ENCODE measurements at places on chromosomes 5 and 9.

GRCh38 chr9:38022995-38023394 is 46.0 kb downstream of the SHB start:
- no peak for DNase-seq

- DNase-seq: no peak
These were observed 95.7 kb downstream of the ARL15 start for GRCh38 chr5:54214722-54215121.

DNA sequence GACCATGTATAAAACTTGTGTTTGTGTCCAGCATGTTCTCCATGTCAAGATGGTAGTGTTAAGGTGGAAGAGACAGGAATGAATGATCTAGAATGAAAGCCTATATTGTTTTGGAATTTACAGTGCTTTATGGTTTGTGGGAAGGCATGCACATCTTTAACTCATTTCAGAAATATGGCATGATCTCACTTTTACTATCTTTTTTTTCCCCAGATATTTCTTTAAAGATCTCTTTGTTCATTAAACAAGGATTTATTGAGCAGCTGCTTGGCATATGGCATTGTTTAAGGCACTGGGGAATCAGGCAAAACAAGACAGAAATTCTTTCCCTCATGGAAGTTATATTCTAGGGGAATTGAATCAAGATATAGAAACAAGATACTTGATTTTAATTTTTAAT is 51.7 kb downstream of the SLC12A2 start:
- no peak for DNase-seq

DNA sequence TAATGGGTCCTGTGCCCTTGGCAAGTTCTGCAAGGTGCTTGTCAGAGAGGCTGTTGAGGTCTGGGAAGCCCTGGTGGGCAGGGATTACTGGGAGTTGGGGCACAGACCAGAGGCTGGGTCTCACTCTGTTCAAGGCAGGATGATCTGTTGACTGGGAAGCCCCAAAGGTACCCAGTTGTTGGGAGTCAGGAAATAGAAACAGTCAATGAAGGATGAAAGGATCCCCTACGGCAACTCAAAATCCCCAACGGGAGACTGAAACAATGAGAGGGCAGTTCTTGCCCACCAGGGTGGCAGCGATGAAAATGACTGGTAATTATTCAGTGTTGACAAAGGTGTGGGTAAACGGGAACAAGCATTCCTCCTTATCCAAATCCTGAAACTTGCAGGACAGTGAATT is 31.2 kb downstream of the BNIP1 start:
- DNase-seq: no peak

- no peak for DNase-seq
These were observed 347.6 kb downstream of the RAB3C start for GRCh38 chr5:58930520-58930919.

GRCh38 chr5:59596586-59597350 is 296.8 kb downstream of the PDE4D start:
- DNase-seq: no peak

DNA sequence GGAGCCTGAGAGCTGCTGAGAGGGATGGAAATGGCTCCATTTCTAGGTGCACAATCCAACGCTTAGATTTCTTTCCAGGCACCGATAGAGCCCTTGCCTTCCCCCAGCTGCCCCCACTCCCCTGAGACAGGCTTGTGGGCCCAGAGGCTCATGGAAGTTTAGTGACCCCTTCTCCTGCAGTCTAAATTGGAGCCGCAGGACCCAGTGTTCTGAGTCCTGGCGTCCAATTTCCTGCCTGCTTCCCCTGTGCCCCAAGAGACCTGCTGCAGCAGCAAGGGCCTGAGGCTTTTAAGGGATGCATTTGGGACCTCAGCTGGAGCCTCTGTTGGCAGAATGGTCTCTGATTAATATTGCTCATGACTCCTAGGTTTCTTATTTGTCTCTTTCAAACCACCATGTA is 61.7 kb downstream of the RGS3 start:
- DNase-seq: no peak

DNA sequence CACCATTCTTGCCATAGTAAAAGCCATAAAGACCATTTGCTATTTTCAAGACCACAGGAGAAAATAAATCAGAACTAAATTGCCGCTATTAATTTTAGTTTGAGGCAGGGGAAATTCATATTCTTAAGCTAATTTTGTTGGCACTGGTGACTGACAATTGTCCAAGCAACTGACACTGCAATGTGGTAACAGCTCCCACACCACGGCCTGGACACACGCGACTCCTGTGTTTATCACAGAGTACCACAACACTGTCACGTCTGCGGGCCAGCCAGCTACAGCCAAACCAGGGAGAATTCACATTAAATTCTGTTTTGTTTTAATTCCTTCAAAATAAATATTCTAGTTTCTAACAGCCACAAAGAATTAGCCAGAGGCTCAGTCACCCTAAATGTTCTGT is 481.9 kb downstream of the CTNND2 start:
- DNase-seq: no peak

All from urothelium cell line (cell line).